Right atrium auricular region (tissue), 2 donors: ENCODE measurements at places on chromosomes 7 and 10.

DNA sequence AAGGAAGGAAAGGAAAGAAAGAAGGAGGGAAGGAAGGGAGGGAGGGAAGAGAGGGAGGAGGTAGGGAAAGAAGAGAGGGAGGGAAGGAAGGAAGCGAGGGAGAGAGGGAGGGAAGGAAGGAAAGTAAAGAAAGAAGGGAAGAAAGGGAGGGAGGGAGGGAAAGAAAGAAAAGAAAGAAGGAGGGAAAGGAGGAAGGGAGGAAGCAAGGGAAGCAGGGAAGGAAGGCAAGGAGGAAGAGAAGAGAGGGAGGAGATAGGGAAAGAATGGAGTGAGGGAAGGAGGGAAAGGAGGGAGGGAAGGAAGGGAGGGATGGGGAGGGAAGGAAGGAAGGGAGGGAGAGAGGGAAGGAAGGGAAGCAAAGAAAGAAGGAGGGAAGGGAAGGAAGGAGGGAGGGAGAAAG, 65.8 kb downstream of the MAP3K8 start:
- no peak for DNase-seq

DNA sequence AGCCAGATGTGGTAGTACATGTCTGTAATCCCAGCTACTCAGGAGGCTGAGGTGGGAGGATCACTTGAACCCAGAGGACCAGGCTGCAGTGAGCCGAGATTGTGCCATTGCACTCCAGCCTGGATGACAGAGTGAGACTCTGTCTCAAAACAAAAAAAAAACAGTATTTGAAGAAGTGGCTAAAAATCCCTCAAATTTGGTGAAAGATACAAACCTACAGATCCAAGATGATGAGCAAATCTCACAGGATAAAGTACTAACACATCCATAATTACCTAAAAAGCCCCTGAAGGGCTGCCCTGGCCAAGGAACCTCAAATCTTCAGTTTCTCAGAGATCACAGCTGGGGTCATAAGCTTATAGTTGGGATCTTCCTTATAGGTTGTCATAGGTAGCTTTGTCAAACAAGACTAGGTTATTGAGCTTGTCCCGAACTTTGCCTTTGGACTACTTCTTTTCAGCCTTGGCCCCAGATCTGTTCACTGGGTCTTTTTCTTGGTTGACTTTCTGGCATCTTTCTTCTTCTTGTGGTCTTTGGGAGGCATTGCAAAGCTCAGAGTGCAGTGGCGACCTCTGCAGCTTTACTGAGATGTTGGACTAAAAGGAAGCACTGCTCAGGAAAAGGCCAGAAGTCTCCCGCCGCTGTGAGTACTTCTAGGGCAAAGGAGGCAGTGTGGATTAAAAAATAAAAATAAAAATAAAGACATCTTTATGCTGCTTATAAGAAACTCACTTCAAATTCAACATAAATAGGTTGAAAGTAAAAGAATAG, 28.6 kb upstream of the SAR1A start:
- DNase-seq = no peak

DNA sequence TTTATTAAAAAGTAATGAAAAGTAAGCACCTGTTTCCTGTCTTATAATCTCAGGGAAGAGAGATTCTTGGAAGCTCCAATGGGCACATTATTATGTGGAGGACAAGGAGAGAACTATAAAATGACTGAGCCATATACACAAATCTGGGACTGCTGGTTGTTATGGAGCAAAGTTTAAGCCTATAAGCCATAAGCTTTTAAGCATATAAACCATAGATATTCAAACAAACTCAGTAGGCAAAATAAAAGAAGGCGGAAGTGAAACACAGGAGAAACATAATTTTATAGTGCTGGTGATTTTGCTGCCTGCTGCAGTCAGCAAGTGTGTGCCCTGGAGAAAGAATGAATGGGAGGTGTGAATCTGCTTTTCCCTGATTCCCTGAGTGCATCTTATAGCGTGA, 274.4 kb downstream of the KIF20B start:
- no peak for DNase-seq

DNA sequence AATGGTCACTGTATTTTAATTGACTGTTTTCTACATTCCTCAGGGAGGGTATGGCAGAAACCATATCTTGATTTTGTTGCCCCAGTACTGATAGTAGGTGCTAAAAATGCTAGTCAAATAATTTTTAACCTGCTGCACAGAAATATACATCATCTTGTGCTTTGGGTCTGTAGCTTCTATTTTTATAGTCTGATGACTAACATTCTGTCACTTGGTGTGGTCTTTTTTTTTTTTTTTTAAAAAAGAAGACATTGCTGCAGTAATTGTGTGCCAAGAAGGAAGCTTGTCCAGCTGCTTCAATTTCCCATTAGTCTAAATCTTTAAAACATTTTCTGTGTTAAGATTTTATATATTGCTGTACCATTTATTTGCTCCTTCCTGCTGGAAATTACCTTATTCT, 83.6 kb downstream of the ICA1 start:
- DNase-seq = no peak

DNA sequence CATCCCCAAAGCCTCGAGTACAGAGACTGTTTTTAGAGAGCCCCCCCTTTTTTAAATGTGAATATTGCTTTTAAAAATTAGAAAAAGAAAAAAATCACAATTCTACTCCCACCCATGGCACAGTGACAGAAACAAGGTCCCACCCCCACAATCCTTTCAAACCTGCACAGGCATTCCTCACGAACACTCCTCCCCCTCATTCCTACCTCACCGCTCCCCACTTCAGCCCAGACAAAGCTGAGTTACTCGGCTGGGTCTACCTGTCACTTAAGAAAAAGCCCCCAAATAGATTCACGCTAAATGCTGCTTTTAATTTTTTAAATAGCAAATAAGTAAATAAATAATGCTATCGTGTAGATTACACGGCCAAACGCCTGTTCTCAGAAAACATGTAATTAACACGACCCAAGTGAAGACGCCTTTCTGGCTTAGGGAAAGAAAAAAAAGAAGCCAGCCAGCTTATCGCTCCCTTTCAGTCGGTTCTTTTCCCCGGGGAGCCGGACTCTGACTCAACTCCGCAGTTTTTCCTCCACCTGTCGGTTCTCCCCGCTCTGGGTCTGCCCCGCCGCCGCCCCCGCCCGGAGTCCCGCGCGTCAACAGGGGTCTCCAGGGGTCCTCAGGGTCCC, 739 bp downstream of the MPP7 start:
- DNase-seq = peak; percentile 62

DNA sequence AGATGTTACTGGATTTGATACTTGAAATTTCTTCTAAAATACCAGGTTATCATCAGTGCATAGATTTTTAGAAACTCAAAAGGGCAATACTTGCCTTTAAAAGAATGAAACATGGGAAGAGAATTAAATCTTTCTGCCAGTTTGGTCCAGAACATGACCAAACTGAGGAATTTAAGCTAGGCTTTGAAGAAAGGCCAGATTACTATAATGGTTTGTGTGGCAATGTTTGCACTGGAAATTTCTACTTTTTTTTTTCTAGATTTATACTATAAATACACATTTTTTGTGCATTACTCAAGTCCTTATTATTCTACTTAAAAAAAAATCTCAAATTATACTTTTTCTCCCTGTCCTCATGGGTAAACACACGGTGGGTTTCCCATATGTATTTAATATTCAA, 9.2 kb downstream of the MKX start:
- no peak for DNase-seq

GRCh38 chr7:2736411-2736914, 48.5 kb downstream of the AMZ1 start:
- peak; percentile 57 for DNase-seq
